ENCODE measurements at places on chromosomes 16 and 17. TPM values are rescaled to one million over a fixed set of nuclear protein-coding genes. Genes with fewer than 3 reads are reported as not detected.

Gene SCGB1C2
- polyA plus RNA-seq: not detected

Gene KRT27
- not detected for polyA plus RNA-seq

Gene LRRC37A3
- 13.7 TPM for polyA plus RNA-seq

Gene TP53TG3F
- polyA plus RNA-seq: not detected

Gene RAB11FIP4
- 25.1 TPM for polyA plus RNA-seq

Gene GAST
- polyA plus RNA-seq: not detected

Gene AURKB
- 0.84 TPM for polyA plus RNA-seq

Gene DNAI2
- polyA plus RNA-seq: not detected

Gene CDK12
- 21.7 TPM for polyA plus RNA-seq

Gene LHX1
- 2.5 TPM for polyA plus RNA-seq

Gene CX3CL1
- 4.9 TPM for polyA plus RNA-seq

Gene CD79B
- not detected for polyA plus RNA-seq

Gene ERN2
- not detected for polyA plus RNA-seq

Gene CCDC43
- 33.4 TPM for polyA plus RNA-seq

Measured in neural cell (in vitro differentiated cells).